ENCODE measurements at places on chromosomes 3 and 15.

DNA sequence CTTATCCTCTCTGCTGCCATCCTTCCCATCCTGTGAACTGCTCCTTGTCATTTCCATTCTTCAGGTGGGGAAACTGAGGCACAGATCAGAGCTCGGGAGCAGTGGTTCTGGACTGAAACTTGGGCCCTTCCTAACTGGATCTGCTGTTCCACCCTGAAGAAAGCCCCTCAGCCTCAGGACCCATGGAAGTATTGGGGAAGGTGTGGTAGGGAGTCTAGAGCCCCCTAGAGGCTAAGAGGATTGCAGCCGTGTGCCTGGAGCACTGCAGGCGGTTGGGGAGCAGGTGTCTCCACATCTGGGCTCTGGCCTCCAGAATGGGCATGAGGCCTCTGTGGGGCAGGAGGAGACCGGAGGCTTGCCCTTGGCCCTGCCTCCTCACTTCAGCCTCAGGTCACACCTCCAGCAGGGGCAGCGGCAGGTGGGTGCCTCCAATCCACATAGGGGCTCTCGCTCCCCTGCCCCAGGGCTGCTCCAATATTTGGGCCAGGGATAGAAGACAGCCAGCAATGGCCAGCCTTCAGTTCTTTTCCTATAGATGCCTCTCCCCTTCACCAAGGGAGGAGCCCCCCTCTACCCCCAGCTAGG lies 28.1 kb downstream of the DNAJB8 start:
- no peak for DNase-seq

- no peak for DNase-seq
These were observed 207.2 kb downstream of the TBC1D5 start for GRCh38 chr3:17535274-17535673.

DNA sequence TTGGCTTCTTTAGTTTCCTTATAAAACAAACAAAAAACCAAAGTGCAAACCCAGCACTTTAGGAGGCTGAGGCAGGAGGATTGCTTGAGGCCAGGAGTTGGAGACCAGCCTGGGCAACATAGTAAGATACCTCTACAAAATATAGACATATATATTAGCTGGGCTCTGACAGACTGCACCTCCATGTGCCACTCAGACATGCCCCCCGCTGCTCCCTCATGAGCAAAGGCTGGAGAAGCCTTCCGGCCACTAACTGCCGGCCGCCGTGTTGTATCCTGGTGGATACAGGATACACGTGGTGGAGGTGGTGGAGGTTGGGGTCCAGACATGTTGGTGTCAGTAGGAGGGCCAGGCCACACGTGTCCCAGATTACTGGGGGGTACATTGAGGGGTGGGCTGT lies 29.4 kb upstream of the CCR4 start:
- no peak for DNase-seq

DNA sequence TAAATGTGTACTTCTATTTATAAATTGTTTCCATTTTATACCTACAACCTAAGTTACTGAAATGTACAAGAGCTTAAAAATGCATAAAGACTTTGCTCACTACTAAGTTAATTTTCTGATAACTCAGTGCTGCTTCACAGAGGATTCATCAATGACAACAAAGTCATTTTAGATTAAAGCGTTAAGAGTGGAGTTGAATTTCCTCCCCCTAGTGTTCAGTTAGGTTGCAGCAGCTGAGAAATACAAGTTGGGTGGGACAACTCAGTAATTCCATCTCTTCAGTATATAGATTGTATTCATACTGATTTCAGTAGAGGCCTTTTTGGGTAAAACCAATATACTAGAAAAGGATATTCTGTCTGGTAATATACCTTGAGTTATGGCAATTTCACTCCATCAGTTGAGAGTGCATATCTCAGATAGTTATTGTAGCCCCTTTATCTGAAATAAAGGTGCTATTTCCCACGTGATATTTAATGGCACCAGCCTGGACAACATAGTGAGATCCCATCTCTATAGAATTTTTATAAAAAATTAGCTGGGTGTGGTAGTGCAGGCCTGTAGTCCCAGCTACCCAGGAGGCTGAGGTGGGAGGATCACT lies 6.9 kb upstream of the RPL35A start:
- DNase-seq, result no peak

GRCh38 chr15:26631894-26632293 lies 141.0 kb downstream of the GABRB3 start:
- no peak for DNase-seq

DNA sequence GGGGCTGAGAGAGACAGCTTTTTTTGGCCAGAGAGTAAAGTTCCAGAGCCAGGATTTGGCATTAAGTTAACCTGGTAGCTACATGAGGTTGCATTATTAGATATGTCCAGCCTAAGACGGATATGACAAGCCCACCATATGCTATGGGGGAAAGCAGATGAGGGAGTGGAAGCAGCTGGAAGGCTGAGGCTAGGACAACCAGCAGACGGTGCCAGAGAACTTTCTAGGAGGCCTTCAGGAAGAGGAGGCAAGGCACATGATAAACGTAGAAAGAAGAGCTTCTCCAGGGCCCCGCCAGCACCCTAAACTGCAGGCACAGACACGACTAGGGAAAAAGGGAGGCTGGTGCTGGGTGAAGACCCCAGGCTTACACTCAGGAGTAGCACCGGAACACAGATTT lies 87.0 kb downstream of the CTNNB1 start:
- no peak for DNase-seq
